ENCODE measurements at places on chromosomes 1 and 21.

DNA sequence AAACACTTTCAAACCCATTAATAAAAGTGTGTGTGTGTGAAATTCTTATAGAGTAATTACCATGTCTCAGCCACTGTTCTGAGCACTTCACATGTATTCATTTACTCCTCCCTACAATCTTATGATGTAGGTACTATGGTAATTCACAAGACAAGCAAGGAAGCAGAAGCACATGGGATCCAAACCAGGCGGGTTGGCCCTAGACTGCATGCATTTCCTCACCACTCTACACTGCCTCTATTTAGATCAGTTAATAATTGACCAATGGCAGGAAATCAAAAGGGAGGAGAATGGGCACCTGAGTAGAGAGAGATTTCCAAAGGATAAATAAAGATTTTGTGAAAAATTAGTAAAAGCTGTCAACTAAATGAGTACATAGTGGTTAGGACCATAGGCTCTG, 15.7 kb downstream of the MAP3K21 start:
- DNase-seq: no peak

DNA sequence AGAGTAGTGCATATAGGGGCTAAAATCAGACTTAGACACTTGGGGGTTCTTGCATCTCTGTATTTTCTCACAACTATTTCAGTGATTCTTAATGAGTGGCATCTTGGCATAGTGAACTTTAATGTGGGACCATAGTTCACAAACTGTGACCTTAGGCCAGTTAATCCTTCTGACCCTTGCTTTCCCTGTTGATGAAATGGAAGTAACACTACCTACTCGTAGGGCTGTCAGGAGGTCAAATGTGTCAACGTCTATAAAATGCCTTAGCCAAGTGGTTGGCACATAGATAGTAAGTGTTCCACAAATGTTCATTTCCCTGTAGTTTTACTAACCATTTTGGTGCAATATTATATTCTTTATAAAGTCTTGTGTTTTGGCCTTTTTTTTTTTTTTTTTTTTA, 49.4 kb downstream of the DYRK1A start:
- DNase-seq: no peak

DNA sequence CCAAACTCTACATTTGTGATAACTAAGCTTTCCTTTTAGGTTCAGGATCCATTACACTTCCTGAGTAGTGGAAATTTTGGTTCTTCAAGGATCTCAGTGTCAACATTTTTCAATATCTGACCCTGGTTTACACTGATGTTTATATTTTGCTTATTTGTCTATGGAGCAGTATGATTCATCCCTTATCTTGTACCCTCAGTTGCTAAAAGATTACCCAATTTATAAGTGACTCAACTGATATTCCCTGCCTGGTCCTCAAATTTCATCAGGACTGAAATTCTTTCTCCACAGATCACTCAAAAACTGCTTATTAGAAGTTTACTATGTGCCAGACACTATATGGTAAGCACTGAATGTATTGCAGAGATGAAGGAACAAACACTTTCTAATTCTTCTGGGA, 139.1 kb upstream of the CHRM3 start:
- no peak for DNase-seq

DNA sequence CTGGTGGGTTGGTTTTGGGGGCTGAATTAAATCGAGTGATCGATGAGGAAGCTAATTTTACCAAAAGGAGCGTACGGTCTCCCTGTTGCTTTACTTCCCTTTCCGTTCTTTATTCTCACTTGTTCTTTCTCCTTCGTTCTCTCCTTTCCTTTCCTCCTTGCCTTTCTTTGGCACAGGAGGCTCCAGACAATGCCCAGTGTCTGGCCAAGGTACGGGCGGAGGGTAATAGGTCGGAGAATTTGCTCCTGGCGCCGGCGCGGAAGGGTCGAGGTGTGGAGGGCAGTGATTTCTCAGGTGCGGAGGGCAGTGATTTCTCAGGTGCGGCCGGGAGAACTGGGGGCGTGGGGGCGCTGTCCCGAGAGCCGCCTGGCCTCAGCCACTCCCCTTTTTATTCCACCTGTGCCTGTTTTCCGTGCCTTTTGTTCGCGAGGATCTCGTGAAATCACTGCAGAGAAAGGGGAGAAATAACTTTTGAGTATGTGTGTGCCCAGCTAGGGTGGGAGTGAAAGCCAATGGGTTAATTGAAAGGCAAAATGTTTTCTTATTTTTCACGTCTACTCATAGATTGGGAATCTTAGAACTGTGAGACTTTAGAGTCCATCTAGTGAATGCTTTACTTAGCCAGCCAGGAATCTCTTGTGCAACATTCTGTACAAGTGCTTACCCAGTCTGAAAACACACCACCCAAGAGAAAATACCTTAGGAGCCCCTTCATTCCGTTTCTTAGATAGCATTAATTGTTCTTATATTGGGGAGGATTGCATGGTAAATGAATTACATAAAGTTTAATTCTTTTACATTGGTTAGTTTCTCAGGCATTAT, 1.3 kb downstream of the FNBP1L start:
- DNase-seq: no peak

GRCh38 chr1:55938376-55938850, 641.0 kb downstream of the PLPP3 start:
- no peak for DNase-seq

GRCh38 chr1:191577213-191577612, 581.0 kb upstream of the RGS18 start:
- no peak for DNase-seq

- no peak for DNase-seq
Measured at GRCh38 chr1:84871181-84871580, 21.8 kb downstream of the LPAR3 start.

GRCh38 chr1:170596701-170597100, 64.7 kb downstream of the GORAB start:
- DNase-seq: no peak

- no peak for DNase-seq
Measured at GRCh38 chr1:109239409-109240068, 9.8 kb upstream of the CELSR2 start.

DNA sequence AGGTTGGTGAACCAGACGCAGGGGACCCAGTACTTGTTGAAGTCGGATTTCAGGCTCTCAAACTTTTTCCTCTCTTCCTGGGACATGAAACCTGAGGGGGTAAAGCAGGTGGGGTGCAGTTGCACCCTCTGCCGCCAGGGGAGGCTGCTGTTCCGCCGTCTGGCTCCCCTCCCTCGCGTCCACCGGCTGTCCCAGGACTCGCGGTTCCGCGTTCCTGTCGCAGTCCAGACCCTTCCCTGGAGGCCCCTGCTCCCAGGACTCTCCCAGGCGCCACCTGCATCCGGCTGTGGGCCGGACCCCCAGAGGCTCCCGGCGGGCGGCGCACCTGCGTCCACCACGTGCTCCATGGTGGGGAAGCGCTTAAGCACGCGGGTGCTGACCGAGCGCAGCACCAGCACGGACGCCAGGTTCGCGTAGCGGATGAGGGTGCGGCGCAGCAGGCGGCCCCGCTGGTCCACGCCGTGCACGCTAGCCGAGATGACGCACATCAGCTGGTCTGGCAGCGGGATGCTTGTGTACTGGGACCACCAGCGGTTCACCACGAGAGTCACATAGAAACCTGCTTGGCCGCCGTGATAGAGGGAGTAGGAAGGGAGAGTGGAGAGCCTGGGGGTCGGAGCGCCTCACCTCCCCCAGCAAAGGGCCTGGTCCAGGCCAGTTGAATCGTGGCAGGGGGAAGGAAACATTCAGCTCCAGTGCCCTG, 1.7 kb downstream of the BEST4 start:
- DNase-seq: no peak

DNA sequence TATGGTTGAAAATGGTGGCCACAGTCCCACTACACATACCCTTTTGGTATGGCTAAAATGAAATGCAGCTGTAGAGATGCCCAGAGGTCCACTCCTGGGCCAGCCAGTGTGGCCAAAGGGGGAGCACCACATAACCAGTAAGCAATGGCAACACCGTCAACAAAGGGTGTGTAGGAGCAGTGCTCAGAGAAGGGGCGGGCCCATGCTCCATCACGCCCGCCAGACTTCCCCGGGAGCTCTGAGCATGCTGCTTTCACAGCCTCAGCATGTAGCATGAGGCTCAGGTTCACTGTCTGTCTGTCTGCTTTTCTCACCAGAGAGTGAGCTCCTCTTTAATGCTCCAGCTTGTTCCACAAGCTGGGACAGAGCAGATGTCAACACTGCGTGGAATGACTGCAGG, 537.6 kb downstream of the MATN1 start:
- no peak for DNase-seq

DNA sequence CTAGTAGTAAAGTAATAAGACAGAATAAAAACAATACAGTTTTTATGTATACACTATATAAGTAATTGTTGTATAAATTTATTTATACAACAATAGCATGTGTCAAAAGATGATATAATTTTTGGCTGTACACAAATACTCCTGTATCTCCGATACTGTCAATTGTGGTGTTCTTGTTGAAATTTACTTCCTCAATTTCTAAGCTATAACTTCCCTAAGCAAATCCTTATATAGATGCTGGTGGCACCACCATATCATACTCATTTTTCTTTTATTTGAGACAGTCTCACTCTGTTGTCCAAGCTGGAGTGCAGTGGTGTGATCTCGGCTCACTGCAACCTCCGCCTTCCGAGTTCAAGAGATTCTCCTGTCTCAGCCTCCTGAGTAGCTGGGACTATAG, 141.0 kb upstream of the HP1BP3 start:
- no peak for DNase-seq

GRCh38 chr21:34640858-34641257, 25.9 kb upstream of the RCAN1 start:
- no peak for DNase-seq

GRCh38 chr1:232894436-232894835, 56.0 kb upstream of the NTPCR start:
- DNase-seq: no peak

DNA sequence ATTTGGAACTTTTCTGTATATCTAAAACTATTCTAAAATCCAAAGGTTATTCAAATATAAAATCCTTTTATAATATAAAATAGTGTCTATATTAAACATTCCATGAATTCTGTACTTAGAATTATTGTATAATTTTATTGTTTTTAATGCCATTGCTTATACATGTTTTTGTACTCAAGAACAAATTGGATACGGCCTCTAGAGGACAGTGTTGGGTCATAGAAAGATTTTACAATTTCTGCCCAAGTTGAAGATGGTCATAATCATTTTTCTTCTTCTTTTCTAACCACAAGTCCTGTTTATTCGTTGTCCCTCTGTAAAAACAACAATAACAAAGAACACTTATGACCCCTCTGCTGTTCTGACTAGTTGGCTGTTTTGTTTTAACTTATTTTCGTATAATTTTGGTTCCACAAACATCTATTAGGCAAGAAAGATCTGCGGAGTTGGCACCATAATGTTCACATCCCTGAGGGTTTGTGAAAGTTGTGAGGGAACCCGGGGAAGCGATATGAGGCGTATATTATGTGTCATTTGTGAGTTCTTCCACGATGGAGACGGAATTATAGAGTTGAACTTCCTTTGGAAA, 75.7 kb upstream of the KIF26B start:
- DNase-seq: no peak

GRCh38 chr1:39076799-39077148, 50.6 kb downstream of the NDUFS5 start:
- DNase-seq: no peak

- no peak for DNase-seq
Measured at GRCh38 chr1:57082711-57083439, 117.1 kb upstream of the C8B start.

DNA sequence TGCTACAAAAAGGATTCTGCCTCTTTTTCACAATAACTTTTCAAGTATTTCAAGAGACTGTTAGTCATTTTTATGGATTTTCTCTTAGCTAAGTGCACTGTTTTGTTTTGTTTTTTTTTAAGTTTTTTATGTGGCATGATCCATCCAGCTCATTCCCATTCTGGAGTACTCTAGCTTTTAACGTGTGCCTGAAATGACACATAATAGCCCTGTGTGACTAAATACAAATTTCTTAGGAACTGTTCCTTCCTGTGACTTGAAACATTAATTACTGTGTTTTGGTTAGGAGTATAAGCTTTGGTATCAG, 143.9 kb downstream of the HS2ST1 start:
- no peak for DNase-seq

DNA sequence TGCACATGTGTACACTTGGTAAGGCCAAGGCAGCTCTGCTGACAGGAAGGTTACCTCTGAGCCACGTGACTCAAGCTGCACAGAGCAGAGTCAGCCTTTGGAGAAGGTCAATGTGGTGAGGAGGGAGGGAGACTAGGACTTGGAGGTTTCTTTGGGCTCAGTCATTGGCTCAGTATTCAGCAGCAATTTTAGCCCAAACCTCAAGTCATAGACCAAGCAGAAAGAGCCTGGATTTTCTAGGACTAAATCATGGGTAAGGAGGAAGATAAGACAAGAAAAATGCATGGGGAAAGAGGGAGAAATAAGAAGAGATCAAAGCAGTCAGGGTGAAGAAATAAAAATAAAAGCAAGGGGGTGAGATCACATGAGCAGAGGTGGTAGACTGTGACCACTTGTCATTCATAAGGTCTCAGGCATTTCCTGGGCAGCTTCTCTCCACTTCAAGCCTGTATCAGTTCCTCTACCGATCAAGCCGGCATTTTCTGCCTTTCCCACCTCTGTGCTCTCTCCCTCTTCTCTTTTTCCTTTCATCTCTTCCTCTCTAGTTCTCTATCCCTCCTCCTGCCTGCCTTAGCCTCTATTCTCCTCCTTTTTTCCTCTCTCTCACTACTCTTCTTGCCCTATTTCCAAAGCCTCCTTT, 51.7 kb upstream of the DUSP10 start:
- no peak for DNase-seq

- DNase-seq: no peak
Measured at GRCh38 chr1:218498056-218498938, 153.2 kb downstream of the TGFB2 start.

DNA sequence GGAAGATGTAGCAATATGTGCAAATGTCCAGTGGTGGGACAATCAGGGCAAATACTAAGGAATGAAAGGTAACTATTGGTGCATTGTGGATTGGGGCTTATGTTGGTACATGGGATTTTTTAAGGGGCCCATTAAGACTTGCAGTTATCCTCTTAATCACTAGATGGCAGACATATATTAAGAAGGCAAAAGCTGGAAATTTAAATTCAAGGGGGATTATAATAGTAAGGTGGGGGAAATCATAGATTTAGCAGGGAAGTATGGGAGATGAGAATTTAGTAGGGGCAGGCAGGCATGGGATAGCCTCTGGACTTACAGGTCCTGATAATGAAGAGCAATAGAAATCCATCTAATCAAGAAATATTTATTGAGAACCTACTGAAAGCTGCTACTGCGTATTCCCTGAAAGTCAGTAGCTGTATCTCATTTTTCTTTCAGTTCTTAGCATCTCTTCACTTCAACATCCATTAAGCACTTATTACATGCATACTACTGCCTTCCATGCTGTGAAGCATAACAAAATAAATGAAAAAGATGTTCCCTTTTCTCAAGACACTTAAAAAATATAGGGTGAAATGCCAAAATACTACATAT, 251.8 kb downstream of the CRB1 start:
- no peak for DNase-seq

DNA sequence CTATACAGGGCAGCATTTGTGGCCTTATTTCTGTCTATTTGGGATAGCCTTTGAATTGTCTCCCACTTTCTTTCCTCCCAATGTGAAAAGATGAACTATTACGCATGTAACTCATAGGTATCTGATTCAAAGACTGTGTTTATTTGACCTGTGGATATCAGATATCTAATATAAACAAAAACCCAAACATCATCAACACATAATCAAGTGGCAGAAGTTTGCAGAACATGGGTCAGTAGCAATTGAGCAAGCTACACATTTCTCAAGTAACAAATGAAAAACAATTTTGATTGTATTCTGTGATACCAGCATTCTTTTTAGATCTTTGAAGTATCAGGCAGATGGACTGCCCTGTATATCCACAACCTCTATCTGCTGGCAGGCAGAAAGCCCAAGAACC, 490.5 kb upstream of the ADGRL2 start:
- no peak for DNase-seq

GRCh38 chr1:180787628-180788307, 124.9 kb upstream of the KIAA1614 start:
- DNase-seq: no peak
